Right atrium auricular region (tissue), 2 donors: ENCODE measurements at places on chromosomes 6 and 20.

DNA sequence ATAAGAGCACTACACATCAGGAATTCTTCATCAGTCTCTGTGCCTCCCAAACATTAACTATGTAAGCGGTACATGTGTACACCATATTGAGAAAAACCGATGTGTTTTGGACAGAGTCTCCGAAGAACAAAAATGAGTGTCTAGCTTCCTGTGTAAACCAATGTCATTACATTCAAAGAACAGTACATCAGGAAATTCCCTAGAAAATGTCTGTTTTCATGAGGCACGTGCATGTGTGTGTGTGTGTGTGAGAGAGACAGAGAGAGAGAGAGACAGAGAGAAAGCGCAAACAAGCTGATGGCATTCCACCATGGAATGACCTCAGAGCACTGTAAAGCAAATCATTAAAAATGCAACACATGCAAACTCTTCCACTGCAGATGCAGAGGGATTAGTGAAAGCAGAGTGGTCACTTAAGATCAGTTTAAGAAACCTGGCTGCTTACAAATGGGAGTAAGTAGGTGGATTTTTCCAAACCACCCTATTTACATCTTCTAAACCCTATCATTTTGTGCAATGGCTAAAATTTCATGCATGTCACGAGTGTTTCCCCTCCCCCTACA is 133.9 kb downstream of the HIVEP2 start:
- H3K4me1 ChIP-seq = no peaks in the 10 kb centered on the region
- no peaks in the 10 kb centered on the region for H3K27me3 ChIP-seq
- no peaks in the 10 kb centered on the region for H3K36me3 ChIP-seq
- H3K27ac ChIP-seq = no peak overlapping the region
- H3K4me3 ChIP-seq = no peak overlapping the region

DNA sequence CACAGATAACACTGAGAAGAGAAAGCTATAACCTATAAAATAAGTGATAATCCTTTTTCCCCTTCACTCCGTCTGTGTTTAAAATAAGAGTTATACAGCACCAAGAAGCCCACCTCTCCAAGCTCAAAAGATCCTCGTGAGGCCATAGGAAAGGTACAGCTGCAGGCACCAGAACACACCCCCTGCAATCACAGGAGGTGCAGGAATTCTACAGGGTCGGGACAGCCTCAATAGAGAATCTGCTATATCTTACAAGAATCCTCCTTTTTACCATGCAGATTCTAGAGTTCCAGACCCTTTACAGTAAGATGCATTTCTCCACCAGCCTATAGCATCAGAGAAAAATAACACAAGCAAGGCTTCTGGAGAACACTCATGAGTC is 5.0 kb upstream of the ADGRF1 start:
- H3K4me1 ChIP-seq = peaks cover 9% of the 10 kb centered on the region
- DNase-seq = no peak
- no peaks in the 10 kb centered on the region for H3K36me3 ChIP-seq

DNA sequence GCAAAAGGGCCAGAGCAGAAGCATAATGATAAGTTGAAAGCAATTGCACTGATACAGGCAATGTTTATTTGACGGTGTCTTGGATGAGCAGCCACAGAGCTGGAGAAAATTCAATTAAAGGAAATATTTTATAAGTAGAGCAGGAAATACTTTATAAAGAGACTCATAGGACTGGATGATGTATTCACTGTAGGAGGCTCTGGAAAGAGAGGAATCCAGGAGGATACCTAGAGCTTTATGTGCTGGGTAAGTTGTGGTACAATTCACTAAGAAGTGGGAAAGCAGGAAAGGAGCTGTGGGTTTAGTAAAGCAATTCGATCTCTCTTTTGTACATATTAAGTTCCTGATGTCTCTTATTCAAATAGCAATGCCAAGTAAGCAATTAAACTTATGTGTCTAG is 86.3 kb downstream of the C6orf118 start:
- DNase-seq = no peak
- H3K4me1 ChIP-seq = no peaks in the 10 kb centered on the region
- H3K27ac ChIP-seq = no peak overlapping the region
- no peaks in the 10 kb centered on the region for H3K27me3 ChIP-seq

GRCh38 chr6:104596091-104596490 is 263.6 kb downstream of the HACE1 start:
- H3K27me3 ChIP-seq = no peaks in the 10 kb centered on the region
- no peak for DNase-seq
- no peaks in the 10 kb centered on the region for H3K4me1 ChIP-seq
- no peak overlapping the region for H3K27ac ChIP-seq

- H3K27ac ChIP-seq = no peak overlapping the region
- no peak for DNase-seq
- H3K36me3 ChIP-seq = no peaks in the 10 kb centered on the region
- H3K4me1 ChIP-seq = no peaks in the 10 kb centered on the region
- no peaks in the 10 kb centered on the region for H3K27me3 ChIP-seq
- H3K4me3 ChIP-seq = no peak overlapping the region
These were observed 592.1 kb upstream of the ARID1B start for GRCh38 chr6:156185113-156185512.

DNA sequence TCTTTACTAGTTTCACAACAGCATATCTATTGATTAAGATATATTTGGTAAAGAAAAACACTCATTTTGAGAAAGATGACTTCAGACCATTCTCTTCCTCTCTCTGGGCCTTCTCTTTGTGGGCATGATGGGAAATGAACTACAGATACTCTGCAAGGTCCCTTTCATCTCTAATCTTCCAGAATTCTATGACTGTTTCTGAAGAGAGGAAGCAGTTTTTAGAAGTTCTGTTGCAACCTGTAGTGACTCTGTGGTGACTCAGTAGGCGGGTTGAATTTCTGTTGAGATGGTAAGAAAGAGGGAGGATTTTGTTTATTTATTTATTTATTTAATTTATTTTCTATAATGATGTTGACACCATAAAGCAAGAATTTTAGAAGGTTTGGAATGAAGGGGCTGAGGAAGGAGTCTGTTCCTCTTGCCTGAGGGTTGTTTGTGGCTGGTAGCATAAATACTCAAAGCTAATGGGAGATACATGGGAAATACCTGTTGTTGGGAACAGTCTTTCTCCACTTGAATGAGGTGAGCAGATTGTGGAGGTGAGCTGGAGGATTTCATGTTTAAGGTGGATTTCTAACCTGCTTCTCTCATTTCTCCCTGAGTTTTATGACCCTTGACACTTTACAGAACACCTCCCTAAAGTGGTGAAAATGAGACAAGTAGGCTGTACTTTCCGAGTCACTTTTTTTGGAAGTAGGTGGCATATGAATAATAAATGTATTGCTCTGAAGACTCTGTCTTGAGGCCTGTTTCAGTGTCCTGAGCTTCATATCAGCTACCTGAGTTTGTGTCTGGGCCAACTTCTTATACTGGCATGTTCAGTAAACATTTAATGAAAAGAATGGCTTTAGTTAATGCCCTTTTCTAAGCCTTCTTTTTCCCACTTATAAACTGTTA is 15.0 kb downstream of the ACSS2 start:
- no peaks in the 10 kb centered on the region for H3K27me3 ChIP-seq
- peaks cover 8% of the 10 kb centered on the region for H3K4me1 ChIP-seq
- peaks cover 5% of the 10 kb centered on the region for H3K36me3 ChIP-seq
- no peak for DNase-seq
- no peak overlapping the region for H3K4me3 ChIP-seq
- no peak overlapping the region for H3K27ac ChIP-seq

GRCh38 chr6:128303870-128304269 is 216.5 kb downstream of the PTPRK start:
- no peak overlapping the region for H3K4me3 ChIP-seq
- H3K27ac ChIP-seq = no peak overlapping the region
- H3K36me3 ChIP-seq = no peaks in the 10 kb centered on the region
- H3K27me3 ChIP-seq = no peaks in the 10 kb centered on the region

- DNase-seq = no peak
- H3K36me3 ChIP-seq = peaks cover 19% of the 10 kb centered on the region
- H3K4me1 ChIP-seq = no peaks in the 10 kb centered on the region
- no peak overlapping the region for H3K4me3 ChIP-seq
These were observed 112.6 kb downstream of the CDYL start for GRCh38 chr6:4888841-4889240.

DNA sequence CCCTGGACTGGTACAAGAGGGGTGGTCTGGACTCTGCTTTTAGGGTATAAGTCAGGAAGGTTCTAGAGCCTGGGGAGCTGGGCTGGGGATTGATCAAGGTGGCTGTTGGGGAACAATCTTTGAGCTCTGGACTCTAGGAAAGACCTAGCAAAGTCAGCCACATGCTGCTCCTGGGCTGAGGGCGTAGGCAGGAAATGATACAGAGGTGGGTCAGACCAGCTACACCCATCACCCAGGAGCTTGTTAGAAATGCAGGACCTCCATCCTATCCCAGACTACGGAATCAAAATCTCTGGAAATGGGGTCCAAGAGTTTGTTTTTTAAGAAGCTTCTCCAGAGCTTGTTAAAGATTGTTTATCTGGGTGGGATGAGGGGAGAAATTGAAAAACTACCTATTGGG is 9.4 kb downstream of the ADTRP start:
- DNase-seq = no peak
- H3K4me1 ChIP-seq = peaks cover 21% of the 10 kb centered on the region
- no peaks in the 10 kb centered on the region for H3K36me3 ChIP-seq

GRCh38 chr20:2673453-2673852 is 9.4 kb upstream of the IDH3B start:
- H3K4me3 ChIP-seq = no peak overlapping the region
- no peaks in the 10 kb centered on the region for H3K27me3 ChIP-seq
- DNase-seq = no peak
